ENCODE measurements at places on chromosomes 12 and 14. TPM values are rescaled to one million over a fixed set of nuclear protein-coding genes. Genes with fewer than 3 reads are reported as not detected.

- H3K27ac ChIP-seq: no peak overlapping the region
- DNase-seq: no peak
- no peak overlapping the region for H3K4me3 ChIP-seq
- H3K4me1 ChIP-seq: no peaks in the 10 kb centered on the region
These were observed 205.7 kb upstream of the GZMB start for GRCh38 chr14:24839617-24840203.

- H3K4me1 ChIP-seq: no peaks in the 10 kb centered on the region
- no peak overlapping the region for H3K4me3 ChIP-seq
- H3K27me3 ChIP-seq: no peaks in the 10 kb centered on the region
- peak overlapping the region; percentile 77 for H3K27ac ChIP-seq
- H3K36me3 ChIP-seq: no peaks in the 10 kb centered on the region
- peak; percentile 94 for DNase-seq
These were observed 7.7 kb upstream of the INF2 start for GRCh38 chr14:104681689-104682074.

GRCh38 chr12:90327793-90328743 lies 619.4 kb upstream of the ATP2B1 start:
- H3K36me3 ChIP-seq: no peaks in the 10 kb centered on the region
- DNase-seq: no peak
- no peaks in the 10 kb centered on the region for H3K27me3 ChIP-seq
- no peak overlapping the region for H3K4me3 ChIP-seq
- no peak overlapping the region for H3K27ac ChIP-seq

DNA sequence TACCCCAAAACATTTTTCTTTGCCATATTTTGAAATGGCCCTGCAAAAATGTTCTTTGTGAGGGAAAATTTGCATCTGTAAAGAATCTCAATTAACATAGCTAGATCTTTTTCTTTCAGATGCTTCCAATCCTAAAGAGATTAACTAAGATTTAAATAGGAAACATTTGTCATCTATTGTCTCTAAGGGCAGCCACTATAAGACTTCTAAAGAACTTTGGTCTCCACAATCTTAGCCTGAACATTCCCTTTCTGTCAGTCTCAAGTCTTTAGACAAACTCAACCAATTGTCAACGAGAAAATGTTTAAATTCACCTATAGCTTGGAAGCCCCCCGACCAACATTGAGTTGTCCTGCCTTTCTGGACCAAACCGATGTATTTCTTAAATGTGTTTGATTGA lies 71.1 kb upstream of the RASSF8 start:
- H3K27ac ChIP-seq: no peak overlapping the region
- H3K27me3 ChIP-seq: no peaks in the 10 kb centered on the region
- no peaks in the 10 kb centered on the region for H3K36me3 ChIP-seq
- no peak overlapping the region for H3K4me3 ChIP-seq

GRCh38 chr12:124496584-124496983 lies 70.8 kb downstream of the NCOR2 start:
- H3K4me3 ChIP-seq: no peak overlapping the region
- no peak overlapping the region for H3K27ac ChIP-seq
- no peaks in the 10 kb centered on the region for H3K27me3 ChIP-seq
- DNase-seq: no peak

- no peaks in the 10 kb centered on the region for H3K27me3 ChIP-seq
- no peaks in the 10 kb centered on the region for H3K4me1 ChIP-seq
- H3K36me3 ChIP-seq: no peaks in the 10 kb centered on the region
- no peak overlapping the region for H3K4me3 ChIP-seq
These were observed 45.0 kb downstream of the TPCN1 start for GRCh38 chr12:113266106-113266895.

The NEUROD4 gene
- total RNA-seq: not detected

- H3K27ac ChIP-seq: peak overlapping the region; percentile 93
- no peaks in the 10 kb centered on the region for H3K27me3 ChIP-seq
- H3K4me1 ChIP-seq: peaks cover 5% of the 10 kb centered on the region
- no peak overlapping the region for H3K4me3 ChIP-seq
These were observed 11.7 kb downstream of the TPCN1 start for GRCh38 chr12:113232840-113233585.

GRCh38 chr12:94186278-94187241 lies 38.2 kb downstream of the PLXNC1 start:
- H3K27me3 ChIP-seq: no peaks in the 10 kb centered on the region
- no peak overlapping the region for H3K27ac ChIP-seq
- H3K4me3 ChIP-seq: peak overlapping the region; percentile 29
- H3K36me3 ChIP-seq: no peaks in the 10 kb centered on the region

DNA sequence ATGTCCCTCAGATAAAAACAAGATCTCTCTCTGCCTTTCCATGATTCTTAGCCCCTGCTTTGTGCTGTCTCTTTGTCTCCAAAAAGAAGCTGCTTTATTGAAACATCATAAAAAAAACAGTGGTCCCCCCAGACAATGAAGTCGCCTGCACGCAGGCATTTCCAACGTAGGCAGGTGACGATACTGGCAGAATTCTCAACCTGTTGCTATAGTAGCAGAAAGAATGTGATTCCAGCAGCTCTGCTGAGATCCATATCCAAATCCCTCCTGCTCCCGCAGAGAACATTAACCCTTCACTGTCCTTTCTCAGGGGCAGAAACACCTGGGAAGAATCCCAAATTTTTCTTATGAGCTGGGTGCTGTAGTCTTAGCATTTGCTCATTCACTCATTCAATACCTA lies 84.8 kb downstream of the STON2 start:
- no peaks in the 10 kb centered on the region for H3K4me1 ChIP-seq
- H3K27ac ChIP-seq: no peak overlapping the region
- DNase-seq: no peak
- H3K27me3 ChIP-seq: no peaks in the 10 kb centered on the region

- no peaks in the 10 kb centered on the region for H3K4me1 ChIP-seq
- H3K36me3 ChIP-seq: no peaks in the 10 kb centered on the region
- H3K4me3 ChIP-seq: peak overlapping the region; percentile 61
- H3K27me3 ChIP-seq: no peaks in the 10 kb centered on the region
- H3K27ac ChIP-seq: peak overlapping the region; percentile 38
These were observed 636 bp downstream of the GOLGA3 start for GRCh38 chr12:132827763-132828703.

DNA sequence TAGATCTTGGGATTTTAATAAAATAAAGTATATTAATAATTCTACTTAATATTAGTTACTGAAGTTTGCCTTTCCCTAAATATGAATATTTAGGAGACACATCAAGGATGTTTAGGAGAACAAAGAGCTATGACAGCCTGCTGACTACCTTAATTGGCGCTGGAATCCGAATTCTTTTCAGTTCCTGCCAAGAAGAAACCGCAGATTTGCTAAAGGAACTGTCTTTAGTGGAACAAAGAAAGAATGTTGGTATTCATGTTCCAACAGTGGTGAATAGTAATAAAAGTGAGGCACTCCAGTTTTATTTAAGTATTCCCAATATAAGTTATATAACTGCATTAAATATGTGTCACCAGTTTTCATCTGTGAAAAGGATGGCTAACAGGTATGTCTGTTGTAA lies 54.5 kb downstream of the MIS18BP1 start:
- H3K36me3 ChIP-seq: no peaks in the 10 kb centered on the region
- DNase-seq: no peak
- H3K27ac ChIP-seq: no peak overlapping the region
- H3K27me3 ChIP-seq: no peaks in the 10 kb centered on the region
- H3K4me1 ChIP-seq: no peaks in the 10 kb centered on the region

GRCh38 chr12:79665212-79665887 lies 25.4 kb downstream of the PAWR start:
- no peak overlapping the region for H3K27ac ChIP-seq
- no peak overlapping the region for H3K4me3 ChIP-seq
- H3K27me3 ChIP-seq: no peaks in the 10 kb centered on the region
- no peak for DNase-seq
- no peaks in the 10 kb centered on the region for H3K4me1 ChIP-seq

DNA sequence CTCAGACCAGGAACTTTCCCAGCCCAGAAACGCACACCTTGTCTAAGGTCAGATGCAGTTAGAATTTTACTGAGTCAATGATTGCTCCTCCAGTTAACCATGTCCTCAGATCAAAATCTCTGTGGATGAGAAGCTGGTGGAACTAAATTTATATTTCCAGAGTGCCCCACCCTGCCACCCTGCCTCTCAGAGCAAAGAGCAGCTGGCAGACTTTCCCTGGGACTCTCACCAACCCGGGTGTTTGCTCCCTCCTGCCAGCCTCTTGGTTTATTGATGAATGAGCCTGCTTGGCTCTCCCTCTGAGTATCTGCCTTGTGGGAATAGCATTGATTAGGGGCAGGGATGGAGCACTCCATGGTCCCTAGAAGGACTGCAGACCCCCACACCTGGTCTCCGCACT lies 5.9 kb upstream of the KRT1 start:
- peaks cover 2% of the 10 kb centered on the region for H3K27me3 ChIP-seq
- no peaks in the 10 kb centered on the region for H3K4me1 ChIP-seq
- no peak for DNase-seq
- no peaks in the 10 kb centered on the region for H3K36me3 ChIP-seq

- no peak for DNase-seq
- no peak overlapping the region for H3K4me3 ChIP-seq
- no peaks in the 10 kb centered on the region for H3K27me3 ChIP-seq
- H3K36me3 ChIP-seq: no peaks in the 10 kb centered on the region
- H3K27ac ChIP-seq: peak overlapping the region; percentile 59
These were observed 39.2 kb upstream of the BMAL2 start for GRCh38 chr12:27293463-27293862.

The NXPH4 gene
- 0.55 TPM for total RNA-seq

- H3K27ac ChIP-seq: no peak overlapping the region
- no peak overlapping the region for H3K4me3 ChIP-seq
- no peaks in the 10 kb centered on the region for H3K4me1 ChIP-seq
- no peaks in the 10 kb centered on the region for H3K36me3 ChIP-seq
- no peak for DNase-seq
These were observed 39.1 kb downstream of the SPPL3 start for GRCh38 chr12:120865098-120865497.

DNA sequence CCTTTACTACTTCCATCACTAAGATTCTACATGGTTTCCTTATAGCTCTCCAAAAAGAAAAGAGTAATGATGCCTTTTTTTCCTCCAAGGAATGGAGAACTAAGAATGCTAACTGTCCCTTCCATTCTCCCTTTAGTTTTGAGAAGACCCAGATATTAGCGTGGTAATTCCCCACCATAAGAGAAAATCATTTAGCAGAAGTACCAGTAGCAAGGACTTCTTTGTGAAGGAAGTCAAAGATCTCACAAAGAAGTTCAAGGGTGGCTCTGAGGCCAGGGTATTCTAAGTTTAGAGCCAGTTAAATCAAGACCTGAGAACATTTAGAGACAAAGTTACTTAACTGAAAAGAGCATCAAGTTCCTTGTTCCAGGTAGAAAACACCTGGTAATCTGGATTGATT lies 7.3 kb downstream of the USP15 start:
- H3K4me3 ChIP-seq: no peak overlapping the region
- H3K27ac ChIP-seq: no peak overlapping the region
- H3K4me1 ChIP-seq: peaks cover 2% of the 10 kb centered on the region
- no peaks in the 10 kb centered on the region for H3K36me3 ChIP-seq
- no peaks in the 10 kb centered on the region for H3K27me3 ChIP-seq

GRCh38 chr12:76898442-76898841 lies 19.6 kb upstream of the CSRP2 start:
- no peaks in the 10 kb centered on the region for H3K27me3 ChIP-seq
- no peak overlapping the region for H3K27ac ChIP-seq
- no peaks in the 10 kb centered on the region for H3K4me1 ChIP-seq

DNA sequence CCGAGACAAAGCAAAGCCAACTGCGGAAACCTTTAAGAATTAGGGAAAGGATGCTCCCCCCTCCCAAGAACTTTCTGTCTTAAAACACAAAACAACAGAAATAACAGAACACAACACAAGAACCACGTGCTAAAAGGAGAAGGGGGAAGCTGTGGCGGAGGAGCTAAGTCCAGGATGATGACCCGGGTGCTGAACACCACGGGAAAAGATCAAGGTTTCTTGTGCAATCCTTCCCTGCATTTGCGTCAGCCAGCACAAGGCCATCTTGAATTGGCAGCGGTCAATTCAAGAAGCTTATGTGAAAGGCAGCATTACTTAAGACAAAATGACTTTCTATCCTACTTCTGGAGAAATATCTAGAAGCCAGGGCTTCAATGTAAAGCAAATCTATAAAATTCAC lies 11.0 kb upstream of the CREBL2 start:
- no peak overlapping the region for H3K4me3 ChIP-seq
- peak; percentile 81 for DNase-seq
- no peaks in the 10 kb centered on the region for H3K27me3 ChIP-seq
- no peaks in the 10 kb centered on the region for H3K36me3 ChIP-seq
- no peak overlapping the region for H3K27ac ChIP-seq
- no peaks in the 10 kb centered on the region for H3K4me1 ChIP-seq

DNA sequence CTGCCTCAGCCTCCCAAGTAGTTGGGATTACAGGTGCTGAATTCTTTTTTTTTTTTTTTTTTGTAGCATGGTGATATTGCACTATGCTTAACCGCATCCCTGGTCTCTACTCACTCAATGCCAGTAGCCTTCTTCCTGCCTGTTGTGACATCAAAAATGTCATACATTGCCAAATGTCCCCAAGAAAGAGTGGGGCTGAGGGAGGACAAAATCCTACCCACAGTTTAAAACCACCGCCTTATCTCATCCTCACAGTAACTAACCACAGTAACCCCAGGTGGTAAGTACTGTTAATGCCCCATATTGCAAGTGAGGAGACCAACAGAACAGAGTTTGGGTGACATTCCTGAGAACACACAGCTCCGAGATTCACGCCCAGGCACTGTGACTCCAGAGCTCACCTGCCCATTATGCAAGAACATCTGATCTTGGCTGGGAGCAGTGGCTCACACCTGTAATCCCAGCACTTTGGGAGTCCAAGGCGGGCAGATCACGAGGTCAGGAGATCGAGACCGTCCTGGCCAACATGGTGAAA lies 19.6 kb downstream of the MORN3 start:
- DNase-seq: no peak
- H3K36me3 ChIP-seq: no peaks in the 10 kb centered on the region
- H3K4me1 ChIP-seq: no peaks in the 10 kb centered on the region
- no peaks in the 10 kb centered on the region for H3K27me3 ChIP-seq
- H3K27ac ChIP-seq: no peak overlapping the region

The TMEM119 gene
- 21.1 TPM for total RNA-seq

DNA sequence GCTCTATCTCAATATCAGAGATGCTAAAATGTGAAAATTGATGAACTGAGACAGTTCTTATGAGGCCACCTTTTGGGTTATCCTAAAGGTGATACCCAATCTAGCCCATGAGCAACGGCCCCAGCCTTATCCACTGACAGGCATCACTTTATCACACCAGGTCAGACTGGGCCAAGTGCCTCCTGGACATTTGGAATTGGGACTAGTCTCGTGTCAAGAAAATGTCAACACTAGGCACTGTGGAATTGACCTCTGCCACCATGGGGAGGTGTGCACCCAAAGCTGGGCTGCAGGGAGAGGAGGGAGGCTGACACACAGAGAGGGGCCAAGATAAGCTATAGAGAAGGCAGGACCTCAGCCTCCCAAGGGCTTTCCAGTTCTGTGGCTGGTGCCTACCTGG lies 78.5 kb upstream of the ZFP36L1 start:
- DNase-seq: no peak
- no peak overlapping the region for H3K27ac ChIP-seq
- H3K4me3 ChIP-seq: no peak overlapping the region
- peaks cover 8% of the 10 kb centered on the region for H3K36me3 ChIP-seq
- H3K4me1 ChIP-seq: no peaks in the 10 kb centered on the region
